ENCODE measurements at places on chromosomes 2 and 18. TPM values are rescaled to one million over a fixed set of nuclear protein-coding genes. Genes with fewer than 3 reads are reported as not detected.

DNA sequence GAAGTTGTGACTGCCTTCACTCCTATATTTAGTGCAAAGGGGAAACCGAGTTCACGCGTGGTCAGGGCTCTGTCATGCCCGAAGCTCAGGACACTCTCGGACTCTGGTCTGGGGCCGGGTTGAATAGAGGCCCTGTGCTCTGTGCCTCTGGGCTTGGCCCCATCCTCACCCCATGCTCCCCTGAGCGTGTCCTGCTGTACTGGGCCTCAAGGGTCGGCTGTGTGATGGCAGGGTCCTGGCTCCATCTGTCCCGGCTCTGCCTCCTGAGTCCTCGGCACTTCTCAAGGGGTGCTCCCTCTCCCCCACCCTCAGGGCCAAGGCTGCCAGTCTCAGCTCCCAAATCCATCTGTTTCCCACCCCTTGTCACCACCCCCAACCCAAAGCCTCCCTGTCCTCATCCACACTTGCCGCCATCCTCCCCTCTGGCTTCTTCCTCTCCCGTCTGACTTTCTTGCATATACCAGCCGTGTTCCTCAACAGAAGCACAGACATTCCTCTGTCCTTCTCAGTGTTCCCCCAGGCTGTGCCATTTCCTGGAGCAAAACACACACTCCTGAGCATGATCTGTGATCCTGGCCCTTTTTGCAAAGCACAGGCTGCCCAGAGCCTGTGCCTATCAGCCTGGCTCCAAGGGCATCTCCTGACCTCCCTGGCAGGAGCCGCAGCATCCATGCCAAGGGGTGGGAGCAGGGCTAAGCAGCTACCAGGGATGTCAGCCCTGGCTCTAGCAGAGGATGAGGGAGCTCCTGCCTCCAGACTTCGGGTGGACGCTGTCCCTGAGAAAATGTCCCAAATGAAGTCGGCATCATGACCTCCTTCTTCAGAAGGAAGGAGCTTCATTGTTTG is 64.2 kb upstream of the OTOS start:
- DNase-seq, result no peak

DNA sequence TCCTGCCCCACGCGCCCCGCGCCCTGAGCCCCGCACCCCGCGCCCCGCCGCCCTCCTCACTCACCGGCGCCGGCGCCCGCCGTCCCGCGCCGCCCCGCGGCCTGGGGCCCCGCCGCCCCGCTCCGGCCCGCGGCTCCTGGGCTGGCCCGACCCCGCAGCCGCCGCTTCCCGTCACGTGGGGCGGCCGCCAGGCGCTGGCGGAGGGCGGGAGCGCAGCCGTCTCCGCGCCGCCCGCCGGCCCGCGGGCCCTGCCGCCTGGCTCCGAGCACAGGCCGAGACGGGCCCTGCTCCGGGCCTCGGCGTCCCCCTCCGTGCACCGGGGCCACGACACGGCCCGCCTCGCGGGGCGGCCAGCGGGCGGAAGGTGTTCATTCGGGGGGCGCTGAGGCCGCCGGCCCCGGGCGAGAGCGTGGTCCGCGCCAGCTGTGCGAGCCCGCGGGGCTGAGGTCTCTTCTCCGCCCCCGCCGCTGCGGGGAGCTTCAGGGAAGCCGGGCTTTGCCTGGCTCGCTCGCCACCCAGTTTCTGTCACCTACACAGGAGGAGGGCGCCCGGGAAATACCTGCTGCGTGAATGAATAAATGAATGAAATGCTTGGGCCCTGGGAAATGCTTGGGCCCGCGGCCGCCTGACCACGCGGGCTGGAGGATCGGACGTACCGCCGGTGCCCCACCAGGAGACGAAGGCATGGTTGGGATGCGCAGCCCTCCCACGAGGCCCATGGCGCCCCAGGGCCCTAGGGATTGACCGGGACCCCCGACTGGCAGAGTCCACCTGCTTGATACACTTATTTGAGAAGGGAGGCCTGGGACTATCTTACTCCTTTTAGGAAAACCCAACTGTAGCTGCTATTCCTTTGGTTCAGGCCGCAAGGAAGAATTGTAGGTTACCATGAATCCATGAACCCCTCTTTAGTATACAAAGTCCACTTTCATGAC is at the start of gene TGFBRAP1:
Gene TGFBRAP1, minus strand, starts transcription at position 175 of the 935 bp plus-strand sequence. CDS start 21,434 bp downstream, outside the sequence.
- DNase-seq, result peak; percentile 68

GRCh38 chr2:196504788-196505187 is 134.7 kb upstream of the CCDC150 start:
- DNase-seq, result no peak

DNA sequence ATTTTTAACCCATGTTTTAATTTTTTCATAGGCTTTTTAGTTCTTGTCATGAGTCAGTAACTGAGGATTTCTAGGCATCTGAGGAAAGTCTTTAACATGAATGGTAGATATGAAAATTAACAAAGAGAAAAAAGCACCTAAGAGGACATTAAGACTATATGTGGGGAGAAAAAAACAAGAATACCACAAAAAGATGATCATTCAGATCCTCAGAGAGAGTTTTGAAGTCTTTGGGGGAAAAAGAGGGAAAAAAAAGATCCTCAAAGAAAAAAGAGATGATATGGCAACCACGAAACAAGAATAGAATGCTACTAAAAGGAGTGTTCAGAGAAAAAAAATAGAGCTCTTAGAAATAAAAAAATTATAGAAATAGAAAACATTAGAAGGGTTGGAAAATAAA is 8.1 kb downstream of the DRC1 start:
- no peak for DNase-seq

- no peak for DNase-seq
Observed at GRCh38 chr2:161952783-161953191, 121.2 kb downstream of the DPP4 start.

DNA sequence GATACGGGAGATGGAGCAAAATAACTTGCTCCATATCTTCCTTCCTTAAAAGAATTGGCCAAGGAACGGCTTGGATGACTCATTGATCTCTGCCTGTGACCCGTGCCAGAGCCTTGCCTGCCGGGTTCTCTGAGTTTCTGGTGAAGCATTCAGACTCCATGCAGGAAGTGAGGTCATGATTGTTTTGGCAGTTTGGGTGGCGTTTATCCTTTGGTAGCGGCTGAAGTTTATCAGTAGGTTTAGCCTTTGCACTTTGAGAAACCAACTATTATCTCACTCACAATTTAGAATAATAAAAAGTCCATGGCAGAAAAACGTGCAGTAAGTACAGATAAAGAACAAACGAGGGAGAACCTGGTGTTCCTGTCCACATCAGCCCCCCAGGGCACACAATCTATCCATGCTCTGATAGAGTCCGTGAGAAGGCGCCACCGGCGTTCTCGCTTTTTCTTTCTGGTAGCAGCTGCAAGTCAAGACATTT is 15.0 kb upstream of the CTAGE1 start:
- peak; percentile 94 for DNase-seq

- DNase-seq, result peak; percentile 95
Observed at GRCh38 chr18:12308386-12309100, 502 bp downstream of the TUBB6 start.

- no peak for DNase-seq
Observed at GRCh38 chr18:55003695-55004094, 44.4 kb upstream of the CCDC68 start.

DNA sequence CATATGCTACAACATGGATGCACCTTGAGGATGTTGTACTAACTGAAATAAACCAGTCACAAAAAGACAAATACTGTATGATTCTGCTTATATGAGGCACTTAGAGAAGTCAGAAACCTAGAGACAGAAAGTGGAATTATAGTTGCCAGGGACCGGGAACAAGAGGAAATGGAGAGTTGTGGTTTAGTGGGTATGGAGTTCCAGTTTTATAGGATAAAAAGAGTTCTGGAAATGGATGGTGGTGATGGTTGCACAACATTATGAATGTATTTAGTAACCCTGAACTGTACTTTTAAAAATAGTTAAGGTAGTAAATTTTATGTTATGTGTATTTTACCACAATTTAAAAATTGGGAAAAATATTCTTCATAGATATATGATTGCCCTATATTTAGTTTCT is 97.7 kb downstream of the DPP4 start:
- no peak for DNase-seq

- DNase-seq, result no peak
Observed at GRCh38 chr2:160695402-160696086, 201.9 kb upstream of the RBMS1 start.

- no peak for DNase-seq
Observed at GRCh38 chr2:108029496-108029895, 43.2 kb downstream of the SLC5A7 start.

DNA sequence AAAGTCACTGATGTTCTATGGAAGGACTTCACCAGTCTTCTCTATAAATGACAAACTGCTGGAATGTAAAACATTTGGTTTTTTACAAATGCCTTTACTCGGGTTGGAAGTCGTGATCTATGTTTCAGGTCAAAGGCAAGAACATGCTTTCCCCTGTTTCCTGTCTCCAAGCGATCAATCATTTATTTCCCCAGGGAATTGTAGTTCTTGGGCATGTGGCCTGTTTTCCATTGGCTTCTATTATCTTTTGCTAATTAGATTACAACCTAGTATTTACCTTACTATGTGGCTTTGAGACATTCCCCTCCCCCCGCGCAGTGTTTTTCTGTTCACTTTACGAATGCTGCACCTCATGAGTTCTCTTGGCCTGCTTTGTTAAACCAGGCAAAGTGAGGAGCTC is 684.2 kb downstream of the EPHA4 start:
- no peak for DNase-seq

- DNase-seq, result no peak
Observed at GRCh38 chr2:61575447-61575859, 37.3 kb upstream of the XPO1 start.

GRCh38 chr2:162075689-162076132 is 1.7 kb upstream of the DPP4 start:
- DNase-seq, result no peak

DNA sequence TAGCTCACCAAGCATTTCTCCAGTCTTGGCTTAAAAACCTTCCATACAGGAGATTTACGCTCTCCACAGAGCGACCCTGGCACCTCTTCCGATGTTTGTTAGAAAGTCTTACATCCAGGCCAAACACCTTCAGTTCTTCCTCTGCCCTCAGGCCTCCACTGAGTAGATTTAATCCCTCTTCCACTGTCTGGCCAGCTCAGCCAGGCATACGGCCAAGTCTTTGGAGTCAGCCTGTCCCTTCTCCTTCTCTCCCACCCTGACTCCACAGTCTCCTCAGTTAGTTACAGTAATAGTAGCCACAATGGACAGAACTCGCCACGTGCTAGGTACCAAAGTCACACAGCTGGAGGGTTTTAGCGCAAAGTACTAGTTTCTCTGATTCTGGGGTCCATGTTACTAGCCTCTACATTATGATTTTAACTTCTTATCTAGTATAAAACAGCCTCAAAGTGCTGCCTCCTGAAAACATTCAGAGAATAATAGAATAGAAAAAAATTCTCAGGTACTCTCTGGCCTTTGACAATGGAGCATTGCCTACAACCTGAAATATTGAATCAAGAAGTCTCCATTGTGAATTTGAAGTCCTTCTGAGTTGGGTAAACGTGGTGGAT is 39.5 kb downstream of the THNSL2 start:
- no peak for DNase-seq

GRCh38 chr2:216508229-216508628 is 9.6 kb downstream of the RPL37A start:
- DNase-seq, result no peak

DNA sequence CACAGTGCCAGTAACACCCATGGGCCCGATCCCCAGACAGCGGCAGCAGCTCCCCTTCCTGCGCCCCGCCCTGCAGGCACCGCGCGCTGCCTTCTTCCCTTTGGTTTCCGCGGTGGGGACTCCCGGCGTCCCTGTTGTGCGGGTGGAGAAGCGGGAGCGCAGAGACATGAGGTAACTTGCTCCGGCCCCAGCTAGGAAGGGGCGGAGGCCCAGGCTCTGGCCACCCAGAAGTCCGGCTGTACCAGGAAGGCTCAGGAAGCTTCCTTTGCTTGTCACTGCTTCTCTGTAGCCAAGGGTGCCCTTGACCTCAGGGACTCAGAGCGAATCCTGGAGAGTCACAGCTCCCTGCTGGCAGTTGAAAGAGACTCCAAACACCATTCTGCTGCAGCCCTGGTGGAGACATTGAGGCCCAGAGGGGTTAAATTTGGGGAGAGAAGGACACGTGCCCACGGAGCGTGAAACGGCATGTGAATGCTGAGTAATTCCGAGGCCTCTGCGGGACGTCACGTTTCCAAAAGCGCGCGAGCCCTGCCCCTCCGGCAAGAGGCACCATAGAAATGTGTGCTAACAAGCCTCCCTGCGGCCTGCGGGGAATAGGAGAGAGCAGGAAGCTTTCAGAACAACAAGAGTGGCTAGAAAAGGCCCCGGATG is 6.7 kb upstream of the ADCY3 start:
- no peak for DNase-seq

- DNase-seq, result no peak
Observed at GRCh38 chr2:170332676-170333402, 154.9 kb downstream of the MYO3B start.

GRCh38 chr2:159445307-159445706 is 158.8 kb upstream of the WDSUB1 start:
- DNase-seq, result no peak

DNA sequence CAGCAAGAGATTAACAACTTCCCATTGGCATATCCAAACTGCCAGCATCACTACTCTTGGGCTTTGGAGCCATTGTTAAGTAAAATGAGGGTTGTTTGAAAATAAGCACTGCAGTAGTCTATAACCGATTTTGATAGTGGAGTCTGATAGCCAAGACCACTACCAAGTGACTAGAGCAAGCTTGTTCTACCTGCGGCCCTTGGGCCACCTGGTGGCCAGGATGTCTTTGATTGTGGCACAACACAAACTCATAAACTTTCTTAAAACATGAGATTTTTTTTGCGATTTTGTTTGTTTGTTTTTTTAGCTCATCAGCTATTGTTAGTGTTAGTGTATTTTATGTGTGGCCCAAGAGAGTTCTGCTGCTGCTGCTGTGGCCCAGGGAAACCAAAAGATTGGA is 11.0 kb downstream of the UBE2E3 start:
- DNase-seq, result no peak

GRCh38 chr2:140841141-140841540 is 1289.7 kb downstream of the LRP1B start:
- no peak for DNase-seq

DNA sequence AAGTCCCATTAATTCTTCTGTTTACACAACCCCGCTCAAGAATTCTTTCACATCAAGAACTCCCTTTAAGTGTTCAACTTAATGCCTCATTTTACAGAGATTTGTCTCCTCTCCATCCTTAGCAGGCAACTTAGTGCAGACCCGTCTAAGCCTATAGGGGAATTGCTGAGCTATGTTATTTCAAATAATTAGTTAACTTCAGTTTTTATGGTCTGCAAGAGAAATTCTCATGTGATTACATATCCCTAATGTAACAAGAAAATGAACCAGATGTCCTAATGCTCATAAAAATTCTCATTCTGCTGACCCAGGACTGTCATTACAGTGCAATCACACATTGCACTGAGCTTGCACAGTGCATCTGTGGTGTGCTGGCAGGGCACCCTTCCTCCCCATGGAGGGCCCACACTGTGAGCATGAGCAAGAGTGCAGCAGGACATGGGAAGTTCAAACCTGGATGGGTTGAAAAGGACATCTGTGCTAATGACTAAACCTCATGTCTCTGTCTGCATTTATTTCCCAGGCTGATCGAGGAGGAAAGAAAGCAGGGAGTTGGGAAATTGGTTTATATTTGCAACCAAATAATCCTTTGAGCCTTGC is 97.1 kb downstream of the COL5A2 start:
- DNase-seq, result no peak

The ZNF804A gene
- total RNA-seq, result not detected

The OBSL1 gene
- 151 TPM for total RNA-seq

The OTOF gene
- not detected for total RNA-seq

The RASGRP3 gene
- 1.6 TPM for total RNA-seq

The GCG gene
- total RNA-seq, result not detected

The CYRIA gene
- total RNA-seq, result 7.1 TPM

The KCNG2 gene
- not detected for total RNA-seq

The CD207 gene
- not detected for total RNA-seq

Data from ascending aorta (tissue), 2 donors.